ENCODE measurements at places on chromosomes 13 and 19.

DNA sequence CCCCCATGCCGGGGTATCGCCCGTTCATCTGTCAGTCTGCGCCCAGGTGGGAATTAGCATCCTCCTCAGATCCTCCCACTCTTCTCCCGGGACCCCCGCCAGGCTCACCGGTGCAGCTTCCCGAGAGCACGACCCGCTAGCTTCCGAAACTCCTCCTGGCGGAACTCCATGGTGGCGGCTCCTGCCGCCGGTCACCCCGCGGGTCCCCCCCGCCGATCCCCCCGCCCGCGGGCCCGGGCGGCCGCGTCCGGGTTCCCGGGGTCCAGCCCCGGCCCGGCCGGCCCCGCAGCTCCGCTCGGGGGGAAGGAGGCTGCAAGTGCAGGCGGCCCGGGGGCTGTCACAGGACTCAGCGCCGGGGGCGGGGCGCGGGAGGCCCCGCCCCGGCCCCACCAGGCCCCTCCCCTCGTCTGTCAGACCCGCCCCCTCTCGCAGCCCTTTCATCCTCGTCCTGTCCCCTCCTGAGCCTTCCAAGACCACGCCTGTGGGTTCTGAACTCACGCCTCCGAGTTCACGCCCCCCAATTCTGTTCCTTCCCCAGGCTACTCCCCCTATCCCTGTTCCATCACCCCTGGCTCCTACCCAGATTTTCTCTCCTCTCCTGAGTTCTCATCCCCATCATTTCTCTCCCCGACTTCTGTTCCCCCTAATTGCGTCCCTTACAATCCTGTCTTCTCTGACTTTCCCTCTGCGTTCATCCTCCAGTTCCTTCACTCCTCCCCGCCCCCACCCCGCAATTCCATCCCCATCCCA, at the start of gene SLC17A7:
SLC17A7 (minus strand) TSS at position 318 of the 750 bp plus-strand sequence; CDS start at position 170, 148 bp downstream.
- DNase-seq, result peak; percentile 75

- DNase-seq, result no peak
These were observed 1462.4 kb downstream of the UQCRFS1 start for GRCh38 chr19:27750391-27751043.

- peak; percentile 93 for DNase-seq
These were observed at the start of gene WDR87 for GRCh38 chr19:37905946-37906868. Gene WDR87, minus strand, starts transcription at chr19:37906594. Its CDS starts 8,355 bp downstream, at chr19:37898239.

DNA sequence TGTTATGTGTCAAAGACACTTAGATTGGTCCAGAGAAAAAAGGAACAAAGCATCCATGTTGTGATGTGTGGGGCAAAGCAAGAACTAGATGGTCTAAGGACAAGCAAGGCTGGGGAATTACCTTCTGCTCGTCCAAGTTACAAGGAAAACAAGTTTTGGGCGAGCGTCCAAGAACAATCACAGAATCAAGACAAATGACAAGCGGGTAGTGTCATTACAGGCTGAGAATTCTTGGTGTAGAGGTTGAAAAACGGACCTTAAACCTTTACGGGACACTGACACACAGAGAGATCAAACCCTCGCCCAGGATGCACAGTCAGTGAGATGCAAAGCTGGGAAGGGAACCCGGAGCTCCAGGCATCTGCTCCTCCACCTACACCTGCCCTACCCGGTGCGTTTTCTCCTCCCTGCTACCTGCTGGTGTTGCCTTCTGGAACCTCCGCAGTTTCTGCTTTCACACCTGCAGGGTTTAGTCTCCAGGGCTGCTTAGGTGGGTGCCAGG, 515 bp upstream of the ZNF324B start:
- no peak for DNase-seq

DNA sequence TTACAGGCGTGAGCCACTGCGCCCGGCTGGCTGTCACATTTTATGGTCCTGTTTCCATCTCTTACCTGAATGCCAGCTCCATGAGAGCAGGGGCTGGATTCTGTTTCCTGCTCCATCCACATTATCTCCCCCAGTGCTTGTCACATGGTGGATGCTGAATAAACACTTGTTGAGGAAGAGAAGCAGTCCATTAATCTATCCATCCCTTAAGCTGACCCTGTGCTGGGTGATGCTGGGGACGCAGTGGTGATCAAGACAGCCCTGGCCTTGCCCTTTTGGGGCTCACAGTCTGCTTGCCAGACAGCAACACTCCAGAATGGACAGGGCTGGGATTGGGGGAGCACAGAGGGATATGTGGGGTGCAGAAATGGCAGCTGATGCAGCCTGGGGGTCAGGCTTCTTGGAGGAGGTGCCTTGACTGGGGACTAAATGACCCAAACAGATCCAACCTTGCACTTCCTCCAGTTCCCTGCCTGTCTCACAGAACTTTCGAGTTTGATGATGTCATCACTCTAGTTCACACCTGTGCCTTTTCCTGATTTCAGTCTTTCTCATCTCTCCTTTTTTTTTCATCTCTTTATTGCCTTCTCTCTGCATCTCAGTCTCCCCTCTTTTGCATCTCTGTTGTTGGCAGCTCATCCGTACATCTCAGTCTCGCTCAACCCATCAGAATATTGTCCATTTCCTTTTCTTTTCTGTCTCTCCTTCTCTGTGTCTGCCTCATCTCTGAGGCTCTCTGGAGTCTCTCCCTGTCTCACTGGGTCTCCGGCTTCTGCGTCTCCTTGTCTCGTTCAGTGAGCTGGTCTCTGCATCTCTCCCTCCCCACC, 4.6 kb downstream of the IRF2BP1 start:
- no peak for DNase-seq

DNA sequence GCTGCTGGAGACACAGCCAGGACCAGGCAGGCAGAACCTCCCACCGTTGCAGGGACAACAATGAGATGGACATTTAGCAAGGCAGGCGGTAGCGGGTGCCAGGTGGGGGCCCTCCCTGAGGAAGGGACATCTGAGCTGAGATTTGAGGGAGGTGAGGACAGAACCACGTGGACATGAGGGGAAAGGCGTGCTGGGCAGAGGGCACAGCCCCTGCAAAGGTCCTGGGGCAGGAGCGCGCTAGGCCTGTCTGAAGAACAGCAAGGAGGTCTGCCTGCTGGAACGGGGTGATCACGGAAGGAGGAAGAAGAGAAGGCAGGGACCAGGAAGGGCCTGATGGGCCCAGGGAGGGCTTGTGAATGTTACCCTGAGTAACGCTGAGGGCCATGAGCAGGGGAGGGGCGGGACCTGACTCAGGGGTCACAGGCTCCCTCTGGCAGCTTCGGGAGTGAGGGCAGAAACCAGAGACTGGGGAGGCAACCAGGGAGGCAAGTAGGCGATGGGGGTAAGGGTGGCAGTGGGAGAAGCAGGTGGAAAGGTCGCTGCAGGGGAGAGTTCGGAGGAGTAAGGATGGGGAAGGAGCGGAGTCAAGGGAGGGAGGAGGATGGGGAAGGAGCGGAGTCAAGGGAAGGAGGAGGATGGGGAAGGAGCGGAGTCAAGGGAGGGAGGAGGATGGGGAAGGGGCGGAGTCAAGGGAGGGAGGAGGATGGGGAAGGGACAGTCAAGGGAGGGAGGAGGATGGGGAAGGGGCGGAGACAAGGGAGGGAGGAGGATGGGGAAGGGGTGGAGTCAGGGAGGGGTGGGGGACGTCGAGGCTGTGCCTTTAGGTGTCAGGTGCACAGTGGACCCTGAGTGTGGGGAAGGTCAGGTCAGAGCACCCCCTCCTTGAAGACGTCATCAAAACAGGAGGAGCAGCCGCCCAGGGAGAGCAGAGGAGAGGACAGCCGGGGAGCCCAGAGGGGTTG, 15.7 kb upstream of the B3GNT3 start:
- DNase-seq, result no peak

DNA sequence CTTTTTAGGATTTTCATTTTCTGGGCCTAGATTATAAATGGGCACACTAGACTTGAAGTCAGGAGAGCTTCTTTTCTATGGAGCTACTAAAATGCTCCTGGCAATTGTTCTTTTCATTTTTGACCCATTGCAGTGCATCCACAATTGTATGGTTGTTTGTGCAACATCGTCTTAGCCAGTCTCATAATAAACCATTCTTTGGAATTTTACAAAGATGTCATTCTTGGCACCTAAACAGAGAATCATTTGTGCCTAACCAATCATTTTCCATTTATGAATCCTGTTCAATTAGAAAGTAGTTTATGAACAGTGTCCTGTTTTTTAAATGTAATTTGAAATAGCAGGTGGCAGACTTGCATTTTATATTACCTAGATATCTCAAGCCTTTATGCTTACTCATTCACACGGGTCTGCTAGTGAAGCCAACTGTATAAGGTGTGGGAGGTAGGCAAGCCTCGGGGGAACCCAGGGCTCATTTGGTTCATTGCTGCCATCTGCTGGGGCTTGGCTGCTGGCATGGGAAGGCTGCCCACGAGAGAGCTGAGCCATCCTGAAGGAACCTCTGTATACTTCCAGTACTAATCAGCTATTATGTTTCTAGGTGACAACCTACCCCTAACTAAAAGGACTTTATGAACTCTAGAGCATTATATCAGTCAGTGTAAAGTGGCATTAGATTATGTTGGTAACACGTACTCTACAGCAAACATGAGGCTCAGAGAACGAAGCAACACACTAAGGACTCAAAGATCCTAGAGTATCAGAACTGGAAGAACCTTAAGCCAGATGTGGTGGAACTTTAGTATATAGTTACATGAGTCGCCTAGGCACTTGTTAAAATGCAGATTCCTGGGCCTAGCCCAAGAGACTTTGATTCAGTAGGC, 60.0 kb downstream of the TPT1 start:
- peak; percentile 62 for DNase-seq

Data from NCI-H2171 (cell line).